ENCODE measurements at places on chromosomes 2 and 18. TPM values are rescaled to one million over a fixed set of nuclear protein-coding genes. Genes with fewer than 3 reads are reported as not detected.

Gene INHBB
- total RNA-seq, result not detected

Gene CYS1
- not detected for total RNA-seq

Gene COBLL1
- total RNA-seq, result 1.4 TPM

Gene ATP6V1B1
- under 0.01 TPM for total RNA-seq

Gene ABCG8
- total RNA-seq, result not detected

Gene SLC19A3
- total RNA-seq, result not detected

Gene SLC4A1AP
- 23.4 TPM for total RNA-seq

Gene RGPD4
- total RNA-seq, result not detected

Gene SAG
- total RNA-seq, result not detected

Gene MRO
- not detected for total RNA-seq

Gene UGT1A10
- not detected for total RNA-seq

Gene ANKRD62
- total RNA-seq, result not detected

Gene LIMS3
- total RNA-seq, result 1.6 TPM

Gene SIX2
- not detected for total RNA-seq

Gene SULT6B1
- not detected for total RNA-seq

All from myometrial cell (primary cell).